Pulmonary artery endothelial cell (primary cell): ENCODE measurements at places on chromosomes 5 and 9.

DNA sequence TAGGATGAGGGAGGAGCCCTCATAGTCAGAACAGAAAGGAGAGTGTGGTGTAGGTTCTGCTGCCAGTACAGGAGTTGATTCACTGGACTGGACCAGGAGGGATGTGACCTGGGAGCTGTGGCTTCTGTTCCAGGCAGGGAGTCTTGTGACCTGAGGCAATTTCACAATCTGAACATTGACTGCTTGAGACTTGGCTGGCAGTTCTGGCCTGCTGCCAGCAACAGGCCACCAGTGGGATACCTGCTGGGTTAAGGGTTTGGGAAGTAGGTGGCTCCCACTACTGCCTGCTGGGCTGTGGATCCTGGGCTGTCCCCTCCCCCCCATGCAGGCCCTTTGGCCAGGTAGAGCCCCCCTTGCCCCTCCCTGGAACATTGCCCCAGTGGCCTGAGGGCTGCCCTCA, 268.6 kb upstream of the ARRDC3 start:
- DNase-seq, result no peak

- no peak for DNase-seq
Measured at GRCh38 chr9:16136961-16137360, 584.1 kb downstream of the CCDC171 start.

DNA sequence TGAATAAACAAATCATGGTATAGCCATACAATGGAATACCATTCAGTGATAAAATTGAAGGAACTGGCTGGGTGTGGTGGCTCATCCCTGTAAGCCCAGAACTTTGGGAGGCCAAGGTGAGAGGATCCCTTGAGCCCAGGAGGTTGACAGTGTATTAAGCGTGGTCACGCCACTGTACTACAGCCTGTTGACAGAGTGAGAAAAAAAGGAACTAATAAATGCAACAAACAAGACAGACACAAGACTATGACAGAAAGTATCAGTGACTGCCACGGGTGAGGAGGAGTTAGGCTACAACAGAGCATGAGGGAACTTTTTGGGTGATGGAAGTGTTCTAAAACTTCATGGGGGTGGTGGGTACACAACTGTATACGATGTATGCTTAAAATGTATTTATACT, 2.2 kb downstream of the FNIP1 start:
- DNase-seq, result no peak

DNA sequence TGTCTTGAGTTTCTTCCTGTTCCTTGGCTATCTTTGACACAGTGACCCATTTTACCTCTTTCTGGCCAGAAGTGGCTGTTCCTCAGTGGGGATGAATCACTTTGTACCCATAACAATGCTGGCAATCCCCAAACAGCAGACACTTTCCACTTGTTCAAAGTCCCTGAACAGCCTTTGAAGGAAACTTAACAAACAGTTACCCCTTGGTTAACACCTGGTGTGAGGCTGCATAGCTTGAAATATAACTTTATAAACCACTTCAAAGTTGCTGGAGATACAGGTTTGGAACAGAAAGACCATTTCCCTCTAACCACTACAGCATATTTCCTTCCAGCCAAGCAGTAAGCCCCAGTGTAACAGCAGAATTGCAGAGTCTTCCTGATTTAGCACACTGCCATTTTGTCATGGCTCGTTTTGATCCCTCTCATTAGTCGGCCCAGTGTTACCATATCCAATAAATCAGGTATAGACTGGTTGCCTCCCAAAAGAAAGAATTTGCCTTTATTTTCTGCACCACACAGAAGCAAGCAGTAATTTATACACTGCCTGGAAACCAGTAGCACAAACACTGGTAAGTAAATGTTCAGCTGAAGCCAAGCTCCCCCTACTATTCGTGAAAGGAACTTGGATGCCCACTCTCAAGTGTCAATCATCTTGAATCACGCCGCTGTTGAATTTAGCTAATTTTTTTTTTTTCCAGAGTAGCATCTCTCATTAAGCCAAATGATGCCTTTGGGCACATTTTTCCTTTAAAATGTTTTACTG, 225.9 kb downstream of the PIK3R1 start:
- DNase-seq, result no peak

DNA sequence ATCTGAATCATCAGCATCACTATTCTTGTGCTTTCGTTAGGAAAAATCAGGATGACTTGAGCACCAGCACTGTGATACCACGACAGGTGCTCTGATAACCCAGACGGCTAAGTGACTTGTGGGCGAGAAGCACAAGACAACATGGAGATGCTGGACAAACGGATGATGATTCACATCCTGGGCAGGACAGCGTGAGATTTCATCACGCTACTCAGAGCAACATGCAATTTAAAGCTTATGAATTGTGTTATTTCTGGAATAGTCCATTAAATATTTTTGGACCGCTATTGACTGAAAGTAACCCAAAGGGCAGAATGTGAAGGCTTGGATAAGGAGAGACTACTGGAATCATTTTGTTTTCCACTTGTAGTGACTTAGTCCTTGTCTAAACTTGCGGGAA, 114.8 kb upstream of the DAPK1 start:
- DNase-seq, result no peak

- DNase-seq, result no peak
Measured at GRCh38 chr5:38673671-38674071, 117.2 kb upstream of the LIFR start.

DNA sequence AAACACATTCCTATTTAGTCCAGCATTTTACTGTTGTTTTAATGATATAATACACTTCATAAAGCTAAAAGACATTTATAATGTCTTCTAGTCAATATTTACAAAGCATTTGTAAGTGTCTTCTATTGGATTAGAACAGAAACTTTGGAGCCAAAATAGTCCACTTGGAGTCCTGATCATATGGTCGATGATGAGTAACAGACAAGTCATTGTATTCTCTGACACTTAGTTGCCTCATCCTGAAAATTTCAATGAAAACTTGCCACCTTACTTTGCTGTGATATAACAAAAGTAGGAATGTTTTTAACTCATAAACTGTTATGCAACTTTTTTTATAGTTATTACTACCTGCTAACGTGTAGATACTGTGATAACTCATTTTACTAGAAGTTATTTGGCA, 132.5 kb downstream of the GABRB2 start:
- no peak for DNase-seq

- DNase-seq, result no peak
Measured at GRCh38 chr5:139994234-139994633, 48.9 kb downstream of the NRG2 start.

DNA sequence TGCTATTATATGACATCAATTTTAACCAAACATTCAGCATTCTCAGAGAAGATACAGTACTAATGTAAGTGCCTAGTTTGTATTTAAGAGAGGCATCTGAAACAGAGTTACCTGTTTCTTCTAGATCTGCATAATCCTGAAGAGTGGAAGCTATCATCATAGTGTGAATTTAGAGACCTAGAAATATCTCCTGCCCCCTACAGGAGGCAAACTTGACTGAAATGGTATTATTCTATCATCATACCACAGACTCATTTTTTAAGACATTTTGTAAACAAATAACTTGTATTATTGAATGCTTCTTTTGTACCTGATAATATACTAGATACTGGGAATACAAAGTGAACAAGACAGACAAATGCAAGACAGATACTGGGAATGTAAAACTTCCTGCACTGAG, 216.8 kb upstream of the RPS23 start:
- DNase-seq, result no peak

- no peak for DNase-seq
Measured at GRCh38 chr9:136362450-136362784, 1.1 kb downstream of the DNLZ start.

GRCh38 chr9:22838266-22838665, 391.6 kb downstream of the DMRTA1 start:
- no peak for DNase-seq

- no peak for DNase-seq
Measured at GRCh38 chr5:54834121-54834842, 151.1 kb downstream of the ESM1 start.

GRCh38 chr5:124536333-124536732, 210.1 kb downstream of the ZNF608 start:
- peak; percentile 85 for DNase-seq

DNA sequence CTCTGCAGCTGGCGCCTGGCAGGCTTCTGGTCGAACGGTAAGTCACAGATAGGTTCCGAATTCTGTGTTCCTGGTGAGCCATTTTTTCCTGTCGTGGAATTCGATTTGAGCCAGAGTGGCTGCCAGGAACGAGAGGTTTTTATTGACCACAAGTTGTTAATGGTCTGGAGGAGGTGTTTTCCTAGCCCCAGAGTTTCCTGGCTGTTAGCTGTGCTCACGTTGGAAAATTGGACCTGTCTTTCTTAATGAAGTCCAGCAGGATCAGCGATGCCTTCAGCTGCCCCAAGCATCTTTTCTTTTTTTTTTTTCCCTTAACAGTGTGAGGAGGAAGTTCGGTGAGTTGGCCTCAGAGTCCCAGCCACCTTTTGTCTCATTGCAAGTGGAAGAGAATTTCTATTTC, 62.9 kb downstream of the COL5A1 start:
- DNase-seq, result no peak

DNA sequence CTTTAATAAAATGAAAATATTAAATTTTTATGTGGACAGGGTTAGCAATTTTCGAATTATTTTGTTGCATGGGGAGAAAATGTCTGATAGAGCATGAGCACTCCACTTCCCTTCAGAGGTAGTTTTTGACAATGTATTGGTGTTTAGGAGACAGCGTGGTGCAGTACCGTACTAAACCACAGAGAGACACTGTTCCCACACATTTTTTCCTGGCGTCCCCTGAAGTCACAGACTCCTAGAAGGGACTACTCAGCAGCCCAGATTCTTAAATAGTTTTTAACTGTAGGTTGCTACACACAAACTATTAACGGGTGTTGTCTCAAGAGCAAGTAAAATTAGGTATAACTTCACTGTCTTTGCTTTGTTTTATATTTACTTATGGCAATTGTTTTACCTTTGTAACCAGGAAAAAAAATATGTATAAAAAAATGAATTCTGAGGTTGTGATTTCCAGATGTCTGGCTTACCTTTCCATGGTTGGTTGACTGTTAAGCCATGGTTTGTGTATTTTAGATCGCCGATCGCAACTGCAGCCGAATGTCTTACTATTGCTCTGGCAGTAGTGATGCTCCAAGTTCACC, 171.2 kb downstream of the DOCK8 start:
- peak; percentile 7 for DNase-seq

- DNase-seq, result no peak
Measured at GRCh38 chr9:95349091-95350038, 31.9 kb upstream of the FANCC start.

DNA sequence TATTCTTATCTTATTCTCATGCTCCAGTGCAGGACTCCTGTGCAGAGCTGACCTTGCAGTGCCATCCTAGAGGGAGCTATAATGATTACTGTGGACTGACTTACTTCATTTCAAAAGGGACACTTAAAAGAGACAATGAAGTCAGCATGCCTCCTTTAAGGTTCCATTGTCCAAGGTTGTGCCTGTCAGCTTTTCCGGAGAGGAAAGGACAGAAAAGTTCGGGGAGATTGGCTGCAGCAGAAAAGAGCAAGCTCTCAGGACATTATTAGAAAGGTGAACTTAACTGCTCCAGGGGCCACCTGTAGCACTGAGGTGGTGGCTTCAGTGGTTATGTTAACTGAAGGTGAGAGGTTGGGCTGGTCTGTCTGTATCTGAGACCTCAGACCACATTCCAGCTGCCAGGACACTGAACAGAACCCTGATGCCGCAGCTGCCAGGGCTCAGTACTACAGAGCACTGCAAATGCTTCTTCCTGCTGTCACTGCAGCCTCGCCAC, 112.9 kb downstream of the ST8SIA4 start:
- no peak for DNase-seq

DNA sequence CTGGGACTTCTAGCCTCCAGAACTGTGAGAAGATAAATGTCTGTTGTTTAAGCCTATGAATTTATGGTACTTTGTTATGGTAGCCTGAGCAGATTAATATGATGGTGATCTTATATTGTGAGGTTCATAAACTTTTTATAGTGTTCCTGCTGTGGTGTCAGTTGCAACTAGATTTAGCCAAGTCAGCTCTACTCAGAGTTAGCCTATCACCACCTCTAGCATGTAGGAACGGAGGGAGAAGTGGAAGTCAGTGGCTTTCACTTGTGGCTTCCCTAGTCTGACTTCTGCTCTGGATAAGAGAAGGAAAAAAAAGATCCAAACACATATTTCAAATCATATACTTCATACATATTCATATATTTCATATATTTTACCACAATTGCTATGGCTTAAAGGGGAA, 6.6 kb downstream of the POC5 start:
- no peak for DNase-seq

DNA sequence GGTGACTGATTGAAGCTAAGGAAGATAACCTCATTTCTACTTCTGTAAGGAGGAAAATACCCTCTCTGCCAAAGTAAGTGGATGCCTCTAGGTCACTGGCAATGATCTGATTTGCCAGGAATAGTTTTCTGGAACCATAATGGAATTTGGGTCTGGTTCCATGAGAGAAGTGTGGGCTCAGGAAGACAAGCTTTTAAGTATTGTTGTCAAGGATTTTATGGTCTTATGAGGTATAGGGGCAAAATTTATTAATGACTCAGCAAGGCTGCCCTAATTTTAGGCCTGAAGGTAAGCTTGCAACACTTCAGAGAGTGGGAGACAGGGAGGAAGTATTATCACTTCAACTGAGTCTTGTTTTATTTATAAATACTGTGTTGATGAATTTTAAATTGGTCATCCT, 322.6 kb upstream of the ACTBL2 start:
- DNase-seq, result no peak

DNA sequence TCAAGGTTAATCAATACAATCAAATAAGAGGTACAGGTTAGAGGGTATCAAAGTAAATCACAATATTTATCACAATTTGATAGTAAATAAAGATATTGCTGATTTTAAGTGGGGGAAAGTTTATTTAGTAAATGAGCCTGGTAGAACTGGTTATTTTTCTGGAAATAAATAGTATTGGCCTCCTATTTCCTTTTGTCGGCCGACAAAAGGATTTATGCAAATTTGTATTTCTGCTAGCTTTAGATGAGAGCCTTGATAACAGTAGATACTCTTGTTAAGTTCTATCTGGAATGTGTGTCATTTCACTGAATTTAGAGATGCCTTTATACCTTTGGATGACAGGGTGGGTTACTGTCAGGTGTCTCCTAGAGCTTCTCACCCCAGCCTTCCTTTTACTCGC, 17.8 kb upstream of the SPATA31E1 start:
- no peak for DNase-seq

DNA sequence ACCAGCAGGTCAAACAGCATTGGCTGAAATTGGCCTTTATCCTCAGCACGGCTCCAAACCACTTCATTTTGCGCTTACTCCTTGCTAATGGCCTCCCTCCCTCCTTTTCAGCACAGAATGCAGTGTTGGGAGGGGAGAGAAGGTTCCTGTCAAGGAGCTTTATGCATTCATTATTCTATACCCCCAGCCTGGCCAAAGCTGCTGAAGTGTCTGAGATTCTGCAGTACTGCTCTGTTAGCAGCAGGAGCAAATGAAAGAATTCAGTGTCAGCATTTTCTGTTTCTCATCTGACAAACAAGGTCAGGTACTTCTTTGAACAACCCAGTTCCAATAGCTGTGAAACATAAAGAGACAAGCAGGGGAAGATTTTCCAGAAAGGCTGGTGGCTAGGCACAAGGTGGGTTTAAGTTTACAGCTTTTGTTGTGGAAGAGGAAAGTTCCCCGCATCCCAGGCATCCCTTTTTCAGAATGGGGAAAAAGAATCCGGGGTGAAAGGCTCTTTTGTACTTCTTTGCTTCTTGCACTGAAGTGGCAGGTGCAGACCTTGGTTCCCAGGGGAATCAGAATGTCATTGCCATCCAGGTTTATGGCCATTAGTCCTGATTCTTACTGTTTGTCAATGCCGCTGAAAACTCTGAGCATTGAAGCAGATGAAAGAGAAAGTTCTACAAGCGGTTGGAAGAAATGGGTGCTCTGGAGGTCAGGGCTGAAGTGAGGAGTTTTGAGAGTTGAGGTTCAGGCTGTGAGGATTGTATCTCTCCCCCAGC, 109.3 kb upstream of the APC start:
- no peak for DNase-seq
